T-helper 2 cell treated with Interferon-gamma antibody and Interleukin-4, amounts not matched to agents 5 μg/mL and 100 μg/mL, for 36 hours (primary cell): ENCODE measurements at places on chromosomes 1 and 21.

- H3K4me3 ChIP-seq = no peak overlapping the region
- no peak overlapping the region for H3K27ac ChIP-seq
- no peaks in the 10 kb centered on the region for H3K4me1 ChIP-seq
- no peaks in the 10 kb centered on the region for H3K36me3 ChIP-seq
Measured at GRCh38 chr1:58201492-58202106, 344.9 kb downstream of the OMA1 start.

DNA sequence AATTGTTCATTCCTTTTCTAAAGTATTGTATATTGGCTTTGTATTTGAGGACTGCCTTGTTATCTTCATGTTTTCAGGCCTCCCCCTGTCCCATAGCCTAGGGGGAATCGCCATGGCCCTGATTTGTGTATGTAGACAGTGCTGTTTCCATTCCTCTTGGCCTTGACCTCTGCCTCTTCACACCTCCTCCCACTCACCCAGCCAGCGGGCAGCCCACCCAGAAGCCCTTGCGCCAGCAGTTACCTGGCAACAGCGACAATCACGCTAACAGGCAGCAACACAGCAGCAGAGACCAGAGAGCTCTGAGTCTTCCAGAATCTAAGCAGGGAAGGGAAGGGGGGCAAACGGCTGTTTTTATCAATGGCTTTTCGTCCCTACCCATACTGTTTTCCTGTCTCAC is 50.0 kb upstream of the NPL start:
- no peak overlapping the region for H3K27ac ChIP-seq
- DNase-seq = no peak
- H3K27me3 ChIP-seq = peaks cover 3% of the 10 kb centered on the region
- H3K4me1 ChIP-seq = peaks cover 1% of the 10 kb centered on the region

GRCh38 chr1:95117207-95118066 is at the start of gene TLCD4:
TSS of gene TLCD4 (plus strand) at chr1:95117355. CDS start at chr1:95143902, 26,547 bp downstream.
- H3K4me1 ChIP-seq = peaks cover 7% of the 10 kb centered on the region

- no peak for DNase-seq
- H3K27ac ChIP-seq = no peak overlapping the region
- no peak overlapping the region for H3K4me3 ChIP-seq
- peaks cover 10% of the 10 kb centered on the region for H3K4me1 ChIP-seq
- no peaks in the 10 kb centered on the region for H3K36me3 ChIP-seq
Measured at GRCh38 chr1:47659146-47659545, 221.3 kb downstream of the FOXD2 start.

- no peak for DNase-seq
- H3K36me3 ChIP-seq = no peaks in the 10 kb centered on the region
- peaks cover 40% of the 10 kb centered on the region for H3K4me1 ChIP-seq
- H3K27ac ChIP-seq = no peak overlapping the region
Measured at GRCh38 chr21:38771536-38771935, 34.2 kb upstream of the ETS2 start.

GRCh38 chr21:16117851-16118590 is 388.2 kb downstream of the USP25 start:
- H3K36me3 ChIP-seq = no peaks in the 10 kb centered on the region
- no peaks in the 10 kb centered on the region for H3K4me1 ChIP-seq
- H3K4me3 ChIP-seq = no peak overlapping the region
- DNase-seq = no peak
- H3K27ac ChIP-seq = no peak overlapping the region
- H3K27me3 ChIP-seq = no peaks in the 10 kb centered on the region

- H3K36me3 ChIP-seq = no peaks in the 10 kb centered on the region
- H3K4me3 ChIP-seq = no peak overlapping the region
- H3K4me1 ChIP-seq = no peaks in the 10 kb centered on the region
- H3K27ac ChIP-seq = no peak overlapping the region
Measured at GRCh38 chr1:114353262-114353661, 157.7 kb downstream of the TRIM33 start.

DNA sequence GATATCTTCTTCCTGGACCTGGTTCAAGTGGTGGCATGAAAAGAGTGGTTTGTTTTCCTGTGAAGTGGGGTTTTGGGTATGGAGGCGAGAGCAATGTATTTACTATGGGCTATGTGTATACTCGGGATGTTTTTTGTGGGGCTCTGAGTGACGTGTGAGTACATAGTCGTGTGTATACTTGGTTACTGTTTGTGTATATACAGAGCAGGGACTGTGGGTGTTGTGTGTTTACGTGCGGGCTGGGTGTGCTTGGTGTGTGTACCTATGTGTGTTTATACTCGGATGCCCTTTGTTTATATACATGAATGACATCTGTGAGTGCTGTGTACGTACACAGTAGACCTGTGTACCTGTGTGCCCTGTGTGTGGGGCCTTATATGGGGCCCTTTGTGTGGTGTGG is 50.0 kb downstream of the YARS1 start:
- no peaks in the 10 kb centered on the region for H3K4me1 ChIP-seq
- H3K36me3 ChIP-seq = no peaks in the 10 kb centered on the region
- no peaks in the 10 kb centered on the region for H3K27me3 ChIP-seq
- H3K4me3 ChIP-seq = no peak overlapping the region

DNA sequence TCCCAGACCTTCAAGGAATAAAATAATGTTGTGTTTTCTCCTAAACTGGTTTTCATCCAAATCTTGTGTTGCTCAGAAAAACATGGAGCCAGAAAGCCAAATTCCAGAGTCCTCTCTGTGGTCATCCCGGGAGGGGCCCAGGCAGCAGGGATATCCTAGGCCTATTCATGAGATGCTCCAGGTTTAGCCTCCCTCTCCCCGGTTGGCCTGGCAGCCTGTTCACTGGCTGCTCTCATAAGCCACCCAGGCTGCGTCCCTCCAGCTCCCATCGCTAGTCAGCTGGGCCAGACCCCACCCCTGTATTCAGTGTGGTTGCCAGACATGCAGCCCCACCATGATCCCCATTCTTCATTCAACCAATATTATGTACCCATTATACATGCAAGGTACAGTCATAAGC is 113.4 kb upstream of the F3 start:
- DNase-seq = no peak
- H3K27ac ChIP-seq = no peak overlapping the region
- H3K4me1 ChIP-seq = peaks cover 2% of the 10 kb centered on the region

- H3K27ac ChIP-seq = no peak overlapping the region
- peaks cover 34% of the 10 kb centered on the region for H3K36me3 ChIP-seq
- H3K4me3 ChIP-seq = no peak overlapping the region
- no peaks in the 10 kb centered on the region for H3K27me3 ChIP-seq
Measured at GRCh38 chr1:21089731-21090130, 87.0 kb downstream of the EIF4G3 start.

GRCh38 chr1:85327759-85328158 is 51.3 kb upstream of the BCL10 start:
- H3K36me3 ChIP-seq = no peaks in the 10 kb centered on the region
- no peaks in the 10 kb centered on the region for H3K4me1 ChIP-seq
- H3K27me3 ChIP-seq = peaks cover 40% of the 10 kb centered on the region
- no peak overlapping the region for H3K27ac ChIP-seq

DNA sequence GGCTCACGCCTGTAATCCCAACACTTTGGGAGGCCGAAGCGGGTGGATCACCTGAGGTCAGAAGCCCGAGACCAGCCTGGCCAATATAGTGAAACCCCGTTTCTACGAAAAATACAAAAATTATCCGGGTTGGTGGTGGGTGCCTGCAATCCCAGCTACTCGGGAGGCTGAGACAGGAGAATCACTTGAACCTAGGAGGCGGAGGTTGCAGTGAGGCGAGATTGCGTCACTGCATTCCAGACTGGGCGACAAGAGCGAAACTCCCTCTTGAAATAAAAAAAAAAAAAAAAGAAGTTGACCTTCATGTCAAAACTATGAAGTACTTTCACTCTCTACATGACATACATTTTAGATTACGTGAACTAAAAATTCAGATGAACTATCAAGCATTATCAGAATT is 153.7 kb downstream of the COL11A1 start:
- H3K4me3 ChIP-seq = no peak overlapping the region
- H3K27me3 ChIP-seq = no peaks in the 10 kb centered on the region

DNA sequence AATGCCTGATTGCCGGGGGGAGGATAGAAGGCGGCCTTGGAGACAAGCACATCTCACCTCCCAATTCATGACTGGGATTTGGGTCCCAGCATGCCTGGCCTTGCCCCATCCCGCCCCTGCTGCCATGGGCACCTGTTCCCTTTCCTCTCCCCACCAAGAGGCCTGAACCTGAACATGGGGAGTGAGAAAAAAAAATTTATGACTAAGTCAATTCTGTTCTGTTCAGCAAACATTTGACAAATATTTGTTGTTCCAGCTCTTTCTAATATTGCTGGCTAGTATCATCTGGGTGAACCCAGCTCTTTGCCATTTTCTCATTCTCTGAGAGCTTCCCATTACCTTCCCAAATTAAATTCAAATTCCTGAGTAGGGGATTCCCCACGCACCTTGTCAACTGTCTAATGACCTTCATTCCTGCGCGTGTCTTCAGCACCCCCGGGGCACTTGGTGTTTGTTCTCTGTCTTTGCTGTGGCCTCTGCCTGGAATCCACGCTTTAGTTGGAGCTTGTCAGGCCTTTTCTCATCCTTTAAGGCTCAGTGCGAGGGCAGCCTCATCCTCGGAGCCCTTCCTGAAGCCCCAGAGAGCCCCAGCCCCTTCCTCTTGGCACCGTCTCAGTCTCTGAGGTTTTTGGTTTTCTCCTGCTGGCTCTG is 42.8 kb downstream of the ARHGEF10L start:
- H3K4me3 ChIP-seq = no peak overlapping the region
- no peak for DNase-seq
- no peaks in the 10 kb centered on the region for H3K27me3 ChIP-seq
- peaks cover 4% of the 10 kb centered on the region for H3K4me1 ChIP-seq
- H3K27ac ChIP-seq = no peak overlapping the region
- no peaks in the 10 kb centered on the region for H3K36me3 ChIP-seq

GRCh38 chr1:156524481-156524869 is 23.9 kb upstream of the MEF2D start:
- peaks cover 15% of the 10 kb centered on the region for H3K36me3 ChIP-seq
- H3K27me3 ChIP-seq = no peaks in the 10 kb centered on the region
- peaks cover 29% of the 10 kb centered on the region for H3K4me1 ChIP-seq
